ENCODE measurements at places on chromosomes 7 and 10.

GRCh38 chr7:159128767-159129166, 15.9 kb downstream of the VIPR2 start:
- no peak for DNase-seq

DNA sequence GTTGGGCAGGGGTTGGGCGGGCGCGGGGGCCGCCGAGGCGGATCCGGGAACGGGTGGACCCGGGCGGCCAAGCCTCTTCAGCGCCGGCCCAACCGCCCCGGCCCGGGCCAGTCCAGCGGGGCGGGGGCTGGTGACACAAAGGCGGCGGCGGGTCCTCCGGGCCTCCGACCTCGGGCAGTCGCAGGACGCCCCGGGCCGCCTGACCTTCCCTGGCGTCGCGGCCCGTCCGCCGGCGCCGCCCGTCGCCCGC, 54.2 kb downstream of the METTL2B start:
- DNase-seq: no peak

- no peak for DNase-seq
Measured at GRCh38 chr10:118471863-118472262, 123.6 kb downstream of the PRLHR start.

GRCh38 chr10:71921324-71922027, 42.7 kb upstream of the CHST3 start:
- DNase-seq: no peak

DNA sequence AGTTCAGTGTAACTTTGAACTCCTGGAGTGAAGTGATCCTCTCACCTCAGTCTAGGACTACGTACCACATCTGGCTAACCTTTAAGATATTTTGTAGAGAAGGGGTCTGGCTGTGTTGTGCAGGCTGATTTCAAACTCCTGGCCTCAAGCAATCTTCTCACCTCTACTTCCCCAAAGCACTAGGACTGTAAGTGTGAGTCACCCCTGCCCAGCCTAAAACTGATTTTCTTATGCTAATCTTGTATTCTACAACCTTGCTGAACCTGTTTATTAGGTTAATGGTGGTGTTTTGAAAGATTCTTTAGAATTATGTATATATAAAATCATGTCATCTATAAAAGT, 58.0 kb downstream of the LCOR start:
- peak; percentile 64 for DNase-seq

DNA sequence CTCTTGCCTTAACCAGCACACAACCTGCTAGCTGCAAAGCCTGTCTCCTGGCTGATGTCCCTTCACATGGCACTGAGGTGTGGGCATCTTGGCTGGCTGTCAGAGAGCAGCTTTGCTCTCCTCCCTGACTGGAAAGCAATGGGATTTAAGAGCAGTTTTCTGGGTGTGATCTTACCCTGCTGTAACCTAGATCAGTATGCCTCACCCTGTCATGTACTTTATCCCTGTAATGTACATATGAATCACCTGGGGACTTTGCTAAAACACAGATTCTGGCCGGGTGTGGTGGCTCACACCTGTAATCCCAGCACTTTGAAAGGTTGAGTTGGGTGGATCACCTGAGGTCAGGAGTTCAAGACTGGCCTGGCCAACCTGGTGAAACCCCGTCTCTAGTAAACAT, 209.9 kb downstream of the FRMD4A start:
- DNase-seq: no peak
